ENCODE measurements at places on chromosomes 1 and 21.

DNA sequence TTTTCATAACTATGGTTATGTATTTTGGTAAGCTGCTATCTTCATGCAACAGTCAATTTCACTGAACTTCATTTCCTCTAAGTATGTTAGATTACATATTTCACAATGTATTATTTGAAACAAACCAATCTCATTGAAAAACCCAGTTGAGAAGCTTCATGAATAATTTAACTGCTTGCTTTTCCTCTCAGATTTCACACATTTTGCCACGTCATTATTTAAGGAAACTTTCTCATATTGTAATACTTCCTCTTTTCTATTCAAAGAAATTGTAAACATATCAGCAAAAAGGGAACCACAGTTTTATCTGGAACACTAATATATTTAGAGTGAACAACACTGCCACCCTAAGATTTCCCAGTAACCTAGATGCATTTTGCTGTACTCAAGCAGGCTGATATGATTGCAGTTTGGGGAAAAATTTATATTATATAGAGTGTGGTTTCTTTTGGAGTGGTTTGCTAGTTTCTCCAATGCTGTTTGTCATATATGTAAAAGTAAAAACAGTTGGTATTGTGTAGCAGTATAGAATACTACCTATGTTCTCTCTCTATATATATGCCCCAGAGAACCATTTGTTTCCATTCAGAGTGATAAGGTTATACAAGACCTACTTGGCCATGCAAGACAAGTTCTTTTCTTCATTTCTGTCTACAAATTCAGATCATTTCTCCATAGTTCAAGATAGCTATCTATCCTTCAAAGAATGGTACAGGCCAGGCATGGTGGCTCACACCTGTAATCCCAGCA lies 28.4 kb upstream of the AHCTF1 start:
- DNase-seq = no peak

GRCh38 chr1:23124259-23125026 lies 44.2 kb downstream of the LUZP1 start:
- no peak for DNase-seq

GRCh38 chr1:240598216-240599001 lies 13.5 kb downstream of the GREM2 start:
- no peak for DNase-seq

DNA sequence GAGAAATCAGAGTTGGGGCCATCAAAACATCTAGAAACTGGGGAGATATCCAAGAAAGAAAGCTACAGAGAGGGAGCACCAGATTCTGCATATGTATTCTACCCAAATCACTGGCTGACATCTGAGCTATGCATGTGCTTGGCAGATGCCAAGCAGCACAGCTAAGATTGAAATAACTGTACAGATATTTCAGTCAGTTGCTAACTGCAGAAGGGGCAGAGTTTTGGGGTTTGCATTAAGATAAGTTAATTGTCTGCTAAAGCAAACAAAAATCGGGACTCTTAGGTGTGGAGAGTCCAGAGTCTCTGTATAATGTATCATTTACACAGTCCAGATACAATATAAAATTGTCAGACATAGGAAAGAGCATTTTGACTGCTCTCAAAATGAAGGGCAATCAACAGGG lies 437.1 kb downstream of the PTBP2 start:
- no peak for DNase-seq

DNA sequence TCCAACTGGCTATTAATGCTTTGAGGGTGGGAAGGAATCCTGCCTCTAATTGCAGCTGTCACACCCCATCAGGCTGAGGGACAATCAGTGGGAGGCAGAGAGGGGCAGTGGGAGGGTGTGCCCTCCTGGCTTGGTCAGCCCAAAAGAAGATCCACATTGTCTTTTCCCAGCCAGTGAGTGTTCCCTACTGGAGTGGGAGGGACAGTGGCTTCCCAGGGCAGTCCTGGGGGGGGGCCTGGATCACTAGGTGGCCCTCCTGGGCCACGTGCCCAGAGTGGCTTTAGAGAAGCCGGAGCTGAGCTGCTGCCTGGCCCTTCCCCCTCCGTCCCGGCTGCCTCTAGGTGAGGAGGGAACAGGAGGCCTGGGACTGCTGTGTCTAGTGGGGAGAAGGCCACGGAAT lies 14.0 kb downstream of the INKA2 start:
- DNase-seq = no peak

DNA sequence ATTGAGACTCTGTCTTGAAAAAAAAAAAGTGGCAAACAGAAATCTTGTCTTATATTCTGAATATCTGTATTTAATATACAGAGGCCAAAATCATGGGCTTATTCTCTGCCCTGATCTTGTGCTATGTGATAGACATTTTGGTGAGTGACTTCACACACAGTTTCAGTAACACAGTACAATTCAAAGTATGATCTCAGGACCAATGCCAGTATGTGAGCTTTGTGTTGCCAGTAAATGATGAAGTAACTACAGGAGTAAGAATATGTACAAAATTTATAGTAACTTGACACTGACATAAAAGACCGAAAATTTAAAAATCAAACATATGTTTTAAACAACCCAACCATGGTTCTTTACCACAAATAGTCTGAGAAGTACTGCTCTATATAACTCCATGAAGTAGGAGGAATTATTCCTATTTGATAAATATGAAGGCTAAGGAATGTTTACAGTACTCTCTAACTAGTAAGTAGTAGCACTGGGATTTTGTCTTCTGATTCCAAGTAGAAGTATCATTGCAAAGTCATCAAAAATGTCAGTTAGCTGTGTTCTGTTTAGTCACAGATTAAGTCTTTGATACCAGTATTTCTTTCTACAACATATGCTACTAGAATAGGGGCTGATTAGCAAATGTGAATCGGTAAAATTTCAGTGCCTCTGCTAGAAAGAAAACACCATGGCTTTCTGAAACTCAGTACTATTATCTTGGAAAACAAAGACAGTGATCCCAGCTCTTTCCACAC lies 25.3 kb downstream of the DPH5 start:
- DNase-seq = no peak

DNA sequence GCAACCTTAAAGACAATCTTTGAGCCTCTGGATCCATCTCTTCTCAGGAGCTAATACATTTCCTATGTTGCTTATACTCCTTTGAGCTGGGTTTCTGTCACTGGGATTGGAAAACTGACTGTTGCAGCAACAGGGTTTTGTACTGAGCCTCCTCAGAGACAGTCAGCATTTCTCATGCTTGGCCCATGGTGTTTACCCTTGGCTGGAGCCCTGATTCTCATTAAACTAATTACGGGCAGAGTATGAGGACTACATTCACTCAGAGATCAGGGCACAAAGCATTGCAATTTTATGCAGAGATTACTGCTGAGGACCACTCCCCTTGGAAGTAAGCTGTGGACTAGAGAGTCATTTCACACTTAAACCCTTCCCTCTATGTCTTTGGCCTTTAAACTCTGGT lies 134.5 kb downstream of the LRIG2 start:
- DNase-seq = no peak

- no peak for DNase-seq
Measured at GRCh38 chr1:110829955-110830553, 42.9 kb upstream of the CD53 start.

- no peak for DNase-seq
Measured at GRCh38 chr1:32276032-32276782, 15.7 kb upstream of the HDAC1 start.

DNA sequence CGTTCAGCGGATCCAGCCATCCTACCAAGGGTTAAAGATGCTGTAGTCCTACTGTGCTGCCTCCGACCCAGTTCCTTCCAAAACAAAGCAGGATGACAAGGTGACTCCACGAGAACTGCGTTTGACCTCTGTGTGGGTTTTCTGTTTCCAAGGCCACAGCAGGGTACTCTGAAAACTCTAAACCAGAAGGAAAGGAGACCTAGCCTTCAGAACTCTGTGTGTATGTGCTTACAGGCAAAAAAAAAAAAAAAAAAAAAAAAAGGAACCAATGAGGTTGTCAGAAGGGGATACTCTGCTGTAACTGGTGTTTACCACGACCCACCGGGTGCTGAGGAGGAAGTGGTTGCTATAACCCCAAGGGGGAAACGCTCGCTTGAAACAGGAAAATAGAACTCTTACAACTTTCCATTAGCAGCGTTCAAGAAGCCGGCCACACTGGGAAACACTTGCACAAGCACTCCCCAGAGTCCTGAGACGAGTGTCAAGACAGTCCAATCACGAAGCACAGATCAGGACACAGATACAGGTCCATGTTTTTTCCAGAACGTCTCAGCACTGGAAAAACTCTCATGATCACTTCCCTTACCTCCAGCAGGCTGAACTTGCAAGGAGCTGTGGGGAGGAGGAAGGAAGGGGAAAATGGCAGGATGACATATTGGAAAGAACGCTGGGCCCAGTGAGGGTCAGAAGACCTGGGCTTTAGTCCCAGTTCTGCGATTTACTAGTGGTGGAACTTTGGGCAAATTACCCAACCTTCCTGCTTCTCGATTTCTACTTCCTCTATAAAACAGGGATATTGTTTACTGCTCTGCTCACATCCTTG lies 64.0 kb downstream of the ITPKB start:
- no peak for DNase-seq

GRCh38 chr1:36950604-36951291 lies 83.6 kb downstream of the GRIK3 start:
- no peak for DNase-seq

DNA sequence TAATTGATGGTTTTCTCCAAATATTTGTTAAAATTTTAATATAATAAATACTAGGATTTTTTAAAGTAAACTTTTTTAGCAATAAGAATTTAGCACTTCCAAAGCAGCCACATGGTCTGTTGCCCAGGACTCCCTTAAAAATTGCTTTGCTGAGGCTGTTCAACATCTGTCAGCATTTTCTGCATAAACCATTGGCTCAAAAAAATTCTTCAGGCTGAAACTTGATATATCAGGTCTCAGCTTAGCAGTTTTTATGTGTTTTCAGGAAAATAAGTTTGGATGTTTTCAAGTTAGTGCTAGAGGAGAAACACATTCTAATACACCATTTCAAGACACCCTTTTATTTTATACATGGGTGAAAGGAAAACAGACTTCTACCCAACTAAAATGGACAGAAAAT lies 69.1 kb upstream of the C1orf105 start:
- no peak for DNase-seq

- no peak for DNase-seq
Measured at GRCh38 chr1:84225646-84226045, 75.9 kb upstream of the SAMD13 start.

DNA sequence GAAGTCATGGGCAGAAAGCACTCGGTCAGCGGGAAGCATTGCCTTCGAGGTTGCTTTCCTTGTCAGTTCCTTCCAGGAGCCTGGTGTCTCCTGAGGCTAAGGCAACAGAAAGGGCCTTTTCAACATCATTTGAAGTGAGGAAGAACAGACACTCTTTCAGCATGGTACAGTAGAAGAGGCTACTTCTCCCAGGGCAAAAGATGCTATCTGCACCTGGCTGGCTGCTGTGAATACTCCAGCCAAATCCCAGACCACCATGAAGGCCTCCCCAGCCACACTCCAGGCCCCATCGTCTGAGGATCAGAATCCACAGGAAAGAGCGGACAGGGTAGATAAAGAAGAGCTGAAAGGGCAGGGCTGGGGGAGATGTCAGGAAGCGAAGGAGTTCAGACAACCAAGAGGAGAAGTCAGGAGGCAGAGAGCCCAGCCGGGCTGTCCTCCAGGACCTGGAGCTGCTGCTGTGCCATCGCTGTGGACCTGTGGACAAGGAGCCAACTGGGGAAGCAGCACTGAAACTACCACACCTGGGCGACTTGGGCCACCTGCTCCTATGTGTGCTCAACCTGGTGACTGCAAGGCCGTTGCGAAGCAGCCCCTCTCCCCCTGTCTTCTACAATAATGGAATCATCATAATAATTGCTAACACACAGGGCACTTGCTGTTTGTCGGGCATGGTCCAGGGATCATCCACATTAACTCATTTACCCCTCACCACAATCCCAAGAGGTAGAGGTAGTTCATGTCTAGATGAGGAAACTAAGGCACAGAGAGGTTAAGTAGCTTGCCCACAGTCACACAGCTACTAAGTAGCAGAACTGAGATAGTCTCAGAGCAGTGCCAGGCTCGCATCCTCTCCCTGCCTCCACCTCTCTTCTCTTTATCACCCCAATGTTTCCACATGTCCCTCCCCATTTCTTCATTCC lies 88.0 kb upstream of the ZBTB40 start:
- no peak for DNase-seq

GRCh38 chr1:50415235-50416149 lies 7.8 kb downstream of the DMRTA2 start:
- no peak for DNase-seq

DNA sequence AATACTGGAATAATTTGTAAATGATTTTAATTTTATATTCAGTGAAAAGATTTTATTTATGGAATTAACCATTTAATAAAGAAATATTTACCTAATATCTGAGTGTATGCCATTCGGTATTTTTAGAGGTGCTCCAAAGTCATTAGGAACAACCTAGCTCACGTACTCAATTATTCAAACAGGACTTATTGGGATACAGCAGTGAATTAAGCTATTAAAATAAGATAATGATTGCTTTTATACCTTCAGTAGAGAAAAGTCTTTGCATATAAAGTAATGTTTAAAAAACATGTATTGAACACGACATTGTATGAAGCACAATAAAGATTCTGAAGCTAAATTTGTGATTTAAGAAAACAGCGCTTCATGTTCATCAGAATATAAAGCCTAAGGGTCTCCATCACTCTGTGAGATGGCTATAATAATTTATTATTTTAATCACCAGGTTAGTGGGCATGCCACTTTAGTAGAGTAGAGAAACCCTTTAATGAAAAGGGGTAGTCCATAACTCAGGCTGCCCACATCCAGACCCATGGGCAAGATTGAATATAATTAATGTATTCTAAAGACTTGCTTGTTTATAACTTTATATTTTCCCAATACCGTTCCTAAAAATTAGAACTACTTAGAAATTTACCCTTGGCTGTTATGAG lies 3.2 kb downstream of the CCN1 start:
- no peak for DNase-seq

DNA sequence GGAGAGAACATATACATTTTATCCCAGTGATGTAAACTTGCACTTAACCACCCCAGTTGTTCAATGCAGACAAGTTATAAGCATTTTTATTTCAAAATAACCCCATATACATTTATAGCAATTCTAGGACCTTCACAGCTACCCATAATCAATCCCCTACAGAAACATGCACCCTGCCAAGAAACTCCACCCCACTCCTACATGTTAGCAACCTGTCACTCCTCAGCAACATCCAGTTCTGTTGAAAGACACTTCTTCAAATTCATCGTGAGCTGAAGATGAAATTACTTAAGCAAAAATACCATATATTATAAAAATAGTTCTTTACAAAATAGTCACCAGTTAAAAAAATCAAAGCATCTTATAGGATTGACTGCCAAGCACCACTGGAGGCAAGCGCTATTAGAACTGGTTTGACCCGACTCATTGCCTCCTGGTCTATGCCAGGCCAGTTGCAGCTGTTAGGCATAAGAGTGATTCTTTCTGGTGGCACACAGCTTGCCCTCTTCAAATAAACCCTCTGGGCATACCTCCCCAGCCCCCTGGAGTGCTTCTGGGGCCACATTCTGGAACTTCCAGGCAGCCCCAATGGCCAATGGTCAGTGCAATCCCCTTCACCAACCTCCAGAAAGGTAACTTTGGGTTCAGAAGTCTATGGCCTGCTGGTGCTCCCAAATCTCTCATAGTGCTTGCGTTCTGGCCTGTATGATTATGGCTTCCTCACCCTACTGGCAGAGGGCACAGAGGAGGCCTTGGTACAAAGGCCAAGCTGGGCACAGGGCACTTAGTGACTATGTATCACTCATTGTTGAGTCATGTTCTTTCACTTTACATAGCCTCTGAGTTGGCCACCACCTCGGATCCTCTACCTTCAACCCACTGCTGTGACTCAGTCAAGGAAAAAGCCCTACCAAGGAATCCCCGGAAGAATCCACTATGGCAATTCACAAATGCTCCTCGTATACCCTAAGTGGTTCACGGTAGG lies 72.2 kb upstream of the RALGPS2 start:
- no peak for DNase-seq

- DNase-seq = no peak
Measured at GRCh38 chr1:56321150-56321490, 258.2 kb downstream of the PLPP3 start.
